ENCODE measurements at places on chromosomes 3 and 15. TPM values are rescaled to one million over a fixed set of nuclear protein-coding genes. Genes with fewer than 3 reads are reported as not detected.

Gene ZNF860
- total RNA-seq = 6.2 TPM

Gene INKA1
- total RNA-seq = 6.3 TPM

Gene ACVR2B
- total RNA-seq = 22.9 TPM

Gene KNSTRN
- 66.9 TPM for total RNA-seq

Gene GATM
- total RNA-seq = 446 TPM

Gene SLC9C1
- total RNA-seq = 3.0 TPM

Gene MB21D2
- 23.9 TPM for total RNA-seq

Gene INO80
- 43.5 TPM for total RNA-seq

Gene SELENOK
- total RNA-seq = 49.9 TPM

Gene PRRT3
- 6.6 TPM for total RNA-seq

Gene CHRNA7
- total RNA-seq = 24.5 TPM

Gene CCDC80
- total RNA-seq = 13.8 TPM

Gene GP5
- total RNA-seq = 0.06 TPM

Gene ADAMTSL3
- total RNA-seq = 9.4 TPM

Gene THSD4
- total RNA-seq = 18.2 TPM

Gene ANKRD34C
- 0.08 TPM for total RNA-seq

Gene SNX33
- 11.5 TPM for total RNA-seq

Measured in testis (tissue), 5 donors.